IMR-90 (cell line): ENCODE measurements at places on chromosomes 5 and 9. TPM values are rescaled to one million over a fixed set of nuclear protein-coding genes. Genes with fewer than 3 reads are reported as not detected.
A peak's percentile ranks its signal among the peaks of the same experiment; 100 is the strongest.

The ZCCHC10 gene
- 20.4 and 31.8 TPM in 2 replicates for polyA plus RNA-seq

The PDGFRB gene
- 122 and 124 TPM in 2 replicates for polyA plus RNA-seq

DNA sequence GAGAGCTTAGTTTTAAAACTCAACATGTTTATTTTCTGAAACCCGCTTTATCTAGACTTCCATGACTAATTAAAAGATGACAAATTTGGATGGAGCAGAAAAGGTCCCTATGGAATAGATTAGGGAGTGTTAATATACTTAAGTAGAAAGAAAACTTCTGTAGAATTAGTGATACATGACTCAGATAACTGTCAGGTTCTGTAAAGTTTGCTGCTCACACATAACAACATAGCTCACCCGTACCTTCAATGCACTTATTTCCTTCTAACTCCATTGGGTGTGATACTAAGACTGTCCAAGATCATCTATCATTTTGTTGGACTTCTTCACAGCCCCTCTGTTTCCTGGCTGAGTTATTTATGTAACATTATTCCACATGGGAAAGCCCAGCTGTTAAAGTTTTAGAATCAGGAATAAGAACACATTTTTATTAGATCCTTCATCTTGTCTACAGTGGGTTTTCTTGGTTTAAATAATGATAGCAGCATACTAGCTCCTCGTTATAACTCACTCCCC is 27.8 kb downstream of the TMEM167A start:
- DNase-seq: no peak

- no peak for DNase-seq
Measured at GRCh38 chr9:35598866-35599590, 6.0 kb upstream of the TESK1 start.

DNA sequence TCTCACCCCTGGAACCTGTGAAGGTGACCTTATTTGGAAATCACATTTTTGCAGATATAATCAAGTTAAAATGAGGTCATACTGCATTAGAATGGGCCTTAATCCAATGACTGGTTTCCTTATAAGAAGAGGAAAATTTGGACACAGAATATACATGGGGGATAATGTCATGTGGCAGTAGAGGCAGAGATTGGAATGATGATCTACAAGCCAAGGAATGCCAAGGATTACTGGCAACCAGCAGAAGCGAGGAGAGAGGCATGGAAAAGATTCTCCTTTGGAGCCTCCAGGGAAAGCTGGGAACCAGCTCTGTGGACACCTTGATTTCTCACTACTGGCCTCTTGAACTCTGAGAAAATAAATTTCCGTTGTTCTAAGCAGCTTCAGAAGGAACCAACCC is 20.2 kb upstream of the CEP78 start:
- DNase-seq: peak; percentile 31
